ENCODE measurements at places on chromosomes 7 and 10.

GRCh38 chr7:19069842-19070241 lies 47.6 kb downstream of the TWIST1 start:
- DNase-seq, result no peak

DNA sequence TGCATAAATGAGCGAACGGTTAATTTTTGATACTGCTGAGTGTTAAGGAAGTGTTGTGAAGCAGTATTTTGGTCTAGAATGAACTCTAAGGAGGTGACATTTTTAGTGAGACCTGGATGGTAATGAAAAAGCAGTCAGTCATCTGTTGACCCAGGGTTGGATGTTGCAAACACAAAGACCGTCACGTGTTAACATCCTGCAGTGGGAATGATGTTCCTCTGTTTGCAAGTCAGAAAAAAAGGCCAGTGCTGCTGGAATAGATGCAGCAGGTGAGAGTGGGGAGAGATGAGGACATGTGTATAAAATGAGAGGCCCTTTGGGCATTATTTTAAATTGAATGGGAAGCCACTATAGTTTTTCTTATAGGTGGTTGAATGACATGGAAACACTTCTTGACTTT lies 39.3 kb downstream of the INSYN2A start:
- DNase-seq, result no peak

DNA sequence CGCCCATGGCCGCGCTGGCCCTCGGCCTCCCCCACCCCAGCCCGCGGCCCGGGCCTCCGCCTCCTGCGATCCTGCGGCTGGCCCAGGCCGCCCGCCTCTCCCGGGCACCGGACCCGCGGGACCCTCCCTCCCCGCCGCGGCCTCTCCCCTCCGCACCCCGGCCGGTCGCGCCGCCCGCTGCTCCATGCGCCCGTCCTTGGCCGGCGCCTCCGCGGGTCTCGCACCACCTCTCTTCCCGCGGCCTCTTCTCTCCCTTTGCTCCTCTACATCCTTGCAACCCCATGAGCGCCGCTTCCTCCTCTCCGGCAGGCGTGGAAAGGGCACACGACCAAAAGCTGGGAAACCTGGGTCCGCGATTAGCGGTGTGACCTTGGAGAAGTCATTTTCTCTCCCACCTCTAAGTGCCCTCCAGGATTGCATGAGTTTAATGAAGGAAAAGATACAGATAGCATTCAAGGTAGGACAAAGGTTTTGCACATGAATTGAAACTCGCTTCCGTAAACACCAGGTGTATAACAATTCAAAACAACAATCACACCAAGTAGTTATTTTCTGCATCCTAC lies 448 bp upstream of the SRPK2 start:
- peak; percentile 86 for DNase-seq

DNA sequence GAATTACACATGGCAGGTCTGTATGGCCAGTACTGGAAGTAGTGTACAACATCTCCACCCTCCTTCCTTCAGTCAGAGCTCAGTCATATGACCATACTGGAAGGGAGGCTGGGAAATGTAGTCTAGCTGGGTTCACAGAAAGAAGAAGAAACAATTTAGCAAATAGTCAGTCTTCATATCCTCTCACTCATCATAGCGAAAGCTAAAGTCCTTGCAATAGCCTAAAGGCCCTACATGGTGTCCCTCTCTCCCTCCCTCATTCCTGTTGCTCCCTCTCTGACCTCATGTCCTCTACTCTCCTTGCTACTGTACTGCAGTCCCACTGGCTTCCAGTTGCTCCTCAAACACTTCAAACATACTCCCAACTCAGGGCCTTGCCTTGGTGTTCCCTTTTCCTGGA lies 4.3 kb upstream of the CALU start:
- DNase-seq, result no peak

GRCh38 chr10:72417971-72418370 lies 63.3 kb upstream of the DNAJB12 start:
- no peak for DNase-seq

DNA sequence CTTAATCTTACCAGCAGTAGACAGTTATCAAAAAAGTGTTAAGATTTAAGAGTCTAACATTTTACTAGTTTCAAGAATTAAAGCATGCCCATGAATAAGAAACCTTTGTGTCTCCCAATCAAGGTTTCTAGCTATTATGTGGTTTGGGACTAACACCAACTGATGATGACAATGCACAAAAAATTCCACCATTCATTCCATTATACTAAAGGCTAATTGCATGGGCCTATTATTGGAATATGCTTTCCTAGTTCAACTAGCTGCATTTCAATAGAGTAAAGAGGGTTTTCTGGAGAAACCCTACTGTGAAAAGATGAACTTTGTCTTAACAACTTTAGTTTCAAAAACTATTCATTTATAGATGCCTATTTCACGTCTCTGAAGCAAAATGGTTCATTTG lies 44.6 kb downstream of the UBE2H start:
- DNase-seq, result no peak

DNA sequence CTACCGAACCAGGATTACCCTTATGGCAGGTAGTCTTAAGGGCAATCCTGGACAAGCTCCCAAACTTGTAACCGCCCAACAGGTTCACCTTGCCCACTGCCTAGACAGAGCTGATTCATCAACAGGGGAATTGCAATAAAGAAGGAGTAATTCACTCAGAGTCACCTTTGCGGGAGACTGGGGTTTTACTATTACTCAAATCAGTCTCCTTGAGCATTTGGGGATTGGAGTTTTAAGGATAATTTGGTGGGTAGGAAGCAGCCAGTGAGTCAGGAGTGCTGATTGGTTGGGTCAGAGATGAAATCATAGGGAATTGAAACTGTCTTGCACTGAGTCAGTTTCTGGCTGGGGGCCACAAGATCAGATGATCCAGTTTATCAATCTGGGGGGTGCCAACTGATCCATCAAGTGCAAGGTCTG lies 25.3 kb downstream of the HK1 start:
- no peak for DNase-seq

DNA sequence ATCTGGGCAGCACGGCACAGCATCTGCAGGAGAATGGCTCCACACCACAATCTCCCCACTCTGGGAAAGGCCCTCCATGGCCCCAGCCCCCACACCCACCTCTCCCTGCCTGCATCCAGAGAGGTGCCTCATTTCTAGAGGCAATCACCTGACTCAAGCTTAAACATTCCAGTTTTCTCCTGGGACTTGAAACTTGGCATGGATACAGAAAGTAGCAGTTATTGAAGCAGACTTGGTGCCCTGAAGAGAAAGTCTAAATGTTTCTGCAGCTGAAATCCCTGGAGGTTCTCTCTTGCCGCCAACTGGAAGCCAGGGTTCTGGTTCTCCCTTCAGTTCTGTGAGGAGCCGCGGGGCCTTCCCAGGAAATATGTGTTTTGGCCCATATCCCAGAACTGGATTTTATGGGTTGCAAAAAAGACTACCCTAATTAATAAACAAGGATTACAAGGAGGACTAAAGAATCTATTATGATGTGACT lies 122.8 kb downstream of the SKIDA1 start:
- peak; percentile 57 for DNase-seq

DNA sequence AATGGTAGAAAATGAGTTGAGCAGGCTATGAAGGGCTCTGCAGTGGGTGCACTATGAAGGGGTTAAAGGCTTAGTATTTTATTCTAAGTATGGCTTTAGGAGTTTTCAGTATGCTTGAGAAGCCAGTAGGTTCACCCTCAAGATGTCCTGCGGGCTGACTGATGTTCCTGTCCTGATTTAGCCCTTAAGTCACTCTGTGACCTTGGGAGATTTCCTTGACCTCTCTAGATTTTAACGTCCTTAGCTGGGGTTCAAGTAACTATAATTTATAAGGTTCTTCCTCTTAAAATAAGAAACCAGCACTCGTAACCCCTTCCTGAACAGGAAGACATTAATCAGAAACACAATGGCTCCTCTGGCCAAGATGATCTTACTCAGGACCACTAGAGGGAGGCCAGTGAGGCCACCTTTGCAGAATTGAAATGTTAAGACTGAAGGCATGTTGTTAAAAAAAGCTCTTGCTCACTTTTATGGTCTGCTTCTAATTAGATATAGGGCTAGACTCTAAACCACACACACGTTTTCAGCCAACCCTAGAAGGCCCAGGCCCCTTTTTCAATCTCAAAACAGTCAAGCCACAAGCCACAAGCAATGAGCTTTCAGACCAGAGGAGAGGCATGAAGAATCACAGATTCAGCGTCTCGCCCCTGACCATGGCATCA lies 41.9 kb downstream of the CDK1 start:
- DNase-seq, result no peak

DNA sequence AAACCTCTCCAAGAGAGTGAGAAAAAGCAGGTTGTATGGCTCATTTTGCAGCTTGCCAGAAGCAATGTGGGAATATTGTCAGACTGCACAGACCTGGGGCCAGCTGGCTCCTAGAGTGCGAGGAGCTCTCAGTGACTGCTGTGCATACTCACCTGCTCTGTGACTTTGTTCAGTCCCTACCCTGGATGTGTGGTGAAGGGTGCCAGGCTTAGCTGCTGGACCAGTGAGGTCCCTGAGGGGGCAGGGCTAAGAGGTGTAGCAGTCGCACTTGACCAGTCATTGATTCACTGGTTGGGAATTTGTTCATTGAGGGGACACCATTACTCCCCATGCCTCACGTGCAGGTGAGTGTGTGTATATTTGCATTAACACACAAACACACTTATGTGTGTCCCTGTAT lies 60.1 kb downstream of the IKZF1 start:
- DNase-seq, result no peak

DNA sequence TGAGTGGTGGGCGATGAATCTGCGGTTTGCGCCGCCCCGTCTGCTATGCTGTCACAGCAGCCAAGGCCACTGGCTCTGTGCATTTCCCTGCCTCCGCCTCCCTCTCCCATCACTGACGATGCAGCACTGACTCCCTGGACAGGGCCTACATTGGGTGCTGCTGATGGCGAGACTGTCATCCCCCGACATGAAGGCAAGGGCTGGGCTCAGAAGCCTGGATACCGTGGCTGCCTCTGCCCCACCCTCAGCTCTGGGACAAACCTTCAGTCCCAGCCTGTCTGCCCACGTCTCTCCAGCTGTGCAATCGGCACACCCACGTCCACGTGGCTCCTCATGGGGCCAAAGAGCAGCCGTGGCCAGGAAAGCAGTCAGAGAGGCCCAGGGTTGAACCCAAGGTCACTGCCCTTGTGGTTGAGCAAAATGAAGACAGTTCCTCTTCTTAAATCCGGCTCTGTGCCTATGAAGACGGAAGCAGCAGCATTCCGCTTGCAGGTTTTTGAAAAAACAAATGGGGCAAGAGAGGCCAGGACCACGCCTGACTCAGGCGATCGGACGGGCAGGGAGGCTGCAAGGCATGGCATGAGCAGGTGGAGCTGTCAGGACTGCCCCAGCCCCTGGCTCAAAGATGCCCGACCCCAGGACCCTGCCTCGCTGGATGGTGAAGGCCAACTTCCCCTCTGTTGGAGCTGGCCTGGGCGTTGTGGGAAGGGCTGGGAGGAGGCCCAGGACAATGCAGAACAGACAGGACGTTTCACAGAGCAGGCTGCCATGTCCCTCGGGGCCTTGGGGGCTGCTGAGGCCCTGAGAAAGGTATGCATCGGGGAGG lies 517.5 kb downstream of the DNAJB6 start:
- DNase-seq, result no peak

DNA sequence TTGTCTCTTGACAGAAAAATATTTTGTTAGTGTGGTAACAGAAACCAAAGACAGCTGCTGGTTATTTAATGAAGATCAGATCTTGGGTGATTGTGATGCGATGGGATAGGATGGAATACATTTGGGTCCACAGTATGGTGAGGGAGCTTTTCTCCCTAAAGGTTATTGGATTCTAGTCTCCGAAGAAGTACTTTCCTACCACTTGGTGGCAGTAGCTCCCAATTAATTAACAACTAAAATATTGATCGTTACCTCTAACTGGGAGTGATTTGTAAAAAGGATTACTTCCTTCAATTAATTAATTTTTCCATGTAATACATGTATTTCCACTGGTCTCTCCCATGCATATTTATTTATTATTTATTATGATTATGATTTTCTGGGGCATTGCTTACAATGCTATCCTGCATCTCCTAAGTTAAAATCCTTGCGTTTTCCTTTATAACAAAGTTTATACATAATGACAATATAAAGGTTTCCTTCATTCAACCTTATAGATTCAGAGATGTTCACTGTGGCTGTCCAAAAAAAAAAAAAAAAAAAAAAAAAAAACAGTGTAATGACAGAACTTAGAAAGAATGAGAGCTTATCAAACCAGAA lies 25.6 kb downstream of the TMEM196 start:
- peak; percentile 40 for DNase-seq

DNA sequence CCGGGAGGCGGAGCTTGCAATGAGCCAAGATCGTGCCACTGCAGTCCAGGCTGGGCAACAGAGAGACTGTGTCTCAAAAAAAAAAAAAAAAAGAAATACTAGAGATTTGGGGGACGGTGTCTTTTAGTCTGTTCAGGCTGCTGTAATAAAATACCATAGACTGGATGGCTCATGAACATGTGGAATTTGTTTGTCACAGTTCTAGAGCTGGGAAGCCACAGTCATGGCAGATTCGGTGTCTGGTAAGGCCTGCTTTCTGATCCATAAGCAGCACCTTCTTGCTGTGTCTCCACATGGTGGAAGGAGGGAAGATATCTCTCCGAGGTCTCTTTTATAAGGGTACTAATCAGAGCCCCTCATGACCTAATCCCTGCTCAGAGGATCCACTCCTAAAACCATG lies 102.7 kb upstream of the MKLN1 start:
- DNase-seq, result no peak

DNA sequence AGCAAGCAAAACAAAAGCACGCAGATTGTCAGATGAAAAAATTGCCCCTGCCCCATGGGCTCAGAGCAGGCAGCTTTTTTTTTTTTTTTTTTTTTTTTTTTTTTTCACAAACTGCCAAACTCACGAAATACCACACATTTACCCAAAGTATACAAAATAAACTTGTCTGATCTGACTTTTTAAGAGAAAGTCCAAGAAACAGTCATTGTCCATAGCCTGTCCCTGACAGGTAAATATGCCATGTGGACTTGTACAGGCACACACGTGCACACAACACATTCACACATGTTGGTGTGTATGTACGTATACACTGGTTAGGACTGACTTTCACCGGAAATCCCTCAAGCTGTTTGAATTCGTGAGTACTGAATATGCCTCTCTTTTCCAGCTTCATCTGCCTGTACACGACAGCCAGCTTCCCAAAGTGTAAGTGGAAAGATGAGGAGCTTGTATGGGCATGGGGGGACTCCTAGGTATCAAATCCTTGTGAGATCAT lies 929 bp upstream of the HGF start:
- DNase-seq, result no peak

DNA sequence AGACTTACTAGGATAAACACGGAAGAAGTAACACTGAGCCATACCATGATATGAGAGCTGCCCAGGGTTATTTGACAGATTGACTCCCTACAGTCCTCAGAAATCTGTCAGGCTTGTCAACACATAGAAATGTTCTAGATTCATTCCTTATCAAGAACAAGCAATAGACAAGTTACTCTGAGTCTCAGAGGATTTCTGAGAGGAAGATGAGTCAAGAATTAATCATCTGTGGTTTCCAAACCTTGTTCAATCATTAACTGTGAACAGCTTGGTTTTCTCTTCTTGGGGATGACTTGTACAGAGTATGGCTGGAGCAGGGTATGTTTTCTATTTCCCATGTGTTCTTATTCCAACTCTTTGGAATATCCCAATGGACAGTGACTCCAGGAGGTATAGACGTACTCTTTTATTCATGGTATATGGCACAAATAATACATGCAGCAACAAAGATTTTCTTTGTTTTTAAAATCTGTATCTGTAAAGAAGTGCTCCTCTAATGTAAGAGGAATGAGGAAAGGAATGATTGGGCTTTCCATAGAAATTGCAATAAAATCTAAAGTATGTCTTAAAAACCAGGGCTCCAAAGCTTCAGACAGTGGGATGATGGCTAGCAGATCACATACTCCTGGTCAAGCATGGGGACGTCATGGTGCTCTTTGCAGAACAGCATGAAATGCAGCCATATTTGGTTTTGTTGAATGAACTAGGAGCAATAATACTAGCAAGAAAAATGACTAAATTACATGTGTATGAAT lies 11.9 kb upstream of the SFR1 start:
- DNase-seq, result peak; percentile 30
